ENCODE measurements at places on chromosomes 16 and 17.

GRCh38 chr16:10552998-10553491 lies 27.4 kb downstream of the EMP2 start:
- peaks cover 8% of the 10 kb centered on the region for H3K4me1 ChIP-seq
- DNase-seq: no peak
- H3K27ac ChIP-seq: peak overlapping the region; percentile 84
- peak overlapping the region; percentile 94 for H3K4me3 ChIP-seq

DNA sequence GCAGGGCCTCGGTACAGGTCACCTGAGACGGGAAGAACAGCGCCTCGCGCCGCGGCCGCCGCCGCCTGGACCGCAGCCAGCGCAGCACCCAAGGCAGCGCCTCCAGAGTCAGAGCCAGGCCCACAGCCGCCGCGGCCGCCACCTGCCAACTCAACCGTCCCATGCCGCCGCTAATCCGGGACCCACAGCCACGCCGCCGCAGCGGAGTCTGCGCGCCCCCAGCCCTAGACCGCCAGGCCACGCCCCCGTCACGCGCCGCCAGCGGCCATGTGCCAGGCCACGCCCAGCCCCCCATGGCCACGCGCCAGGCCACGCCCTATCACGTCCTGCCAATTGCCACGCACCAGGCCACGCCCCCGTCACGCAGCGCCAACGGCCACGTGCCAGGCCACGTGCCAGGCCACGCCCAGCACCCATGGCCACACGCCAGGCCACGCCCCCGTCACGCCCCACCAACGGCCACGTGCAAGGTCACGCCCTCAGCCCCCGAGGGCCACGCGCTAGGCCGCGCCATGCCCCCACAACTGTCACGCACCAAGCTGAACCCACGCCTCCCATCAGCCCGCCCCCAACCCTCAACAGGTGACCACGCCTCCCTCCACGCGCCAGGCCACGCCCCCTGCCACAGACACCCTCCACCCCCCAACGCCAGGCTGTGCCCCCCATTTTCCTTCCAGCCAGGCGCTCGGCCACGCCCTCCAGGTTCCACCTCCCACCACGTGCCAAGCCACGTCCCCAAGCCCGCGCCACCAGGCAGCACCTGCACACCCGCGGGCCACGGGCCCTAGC lies at the start of gene PLD6:
Gene PLD6 (minus strand): TSS at position 210 of the 789 bp plus-strand sequence. CDS start 47 bp downstream, at position 163.
- no peaks in the 10 kb centered on the region for H3K27me3 ChIP-seq
- peak within 1 kb of the TSS; percentile 90 for H3K4me3 ChIP-seq
- peak; percentile 95 for DNase-seq
- H3K36me3 ChIP-seq: peaks cover 3% of the 10 kb centered on the region
- H3K4me1 ChIP-seq: peaks cover 24% of the 10 kb centered on the region
- H3K27ac ChIP-seq: peak within 1 kb of the TSS; percentile 95

- no peak for DNase-seq
- H3K4me1 ChIP-seq: peaks cover 2% of the 10 kb centered on the region
- no peak overlapping the region for H3K4me3 ChIP-seq
- H3K27me3 ChIP-seq: peaks cover 10% of the 10 kb centered on the region
- no peaks in the 10 kb centered on the region for H3K36me3 ChIP-seq
- H3K27ac ChIP-seq: no peak overlapping the region
Measured at GRCh38 chr17:44792276-44792675, 33.5 kb downstream of the ADAM11 start.

- H3K27me3 ChIP-seq: peaks cover 68% of the 10 kb centered on the region
- H3K27ac ChIP-seq: no peak overlapping the region
- H3K36me3 ChIP-seq: peaks cover 2% of the 10 kb centered on the region
- no peak for DNase-seq
- H3K4me3 ChIP-seq: no peak overlapping the region
- peaks cover 3% of the 10 kb centered on the region for H3K4me1 ChIP-seq
Measured at GRCh38 chr16:23160574-23160973, 11.3 kb upstream of the USP31 start.

DNA sequence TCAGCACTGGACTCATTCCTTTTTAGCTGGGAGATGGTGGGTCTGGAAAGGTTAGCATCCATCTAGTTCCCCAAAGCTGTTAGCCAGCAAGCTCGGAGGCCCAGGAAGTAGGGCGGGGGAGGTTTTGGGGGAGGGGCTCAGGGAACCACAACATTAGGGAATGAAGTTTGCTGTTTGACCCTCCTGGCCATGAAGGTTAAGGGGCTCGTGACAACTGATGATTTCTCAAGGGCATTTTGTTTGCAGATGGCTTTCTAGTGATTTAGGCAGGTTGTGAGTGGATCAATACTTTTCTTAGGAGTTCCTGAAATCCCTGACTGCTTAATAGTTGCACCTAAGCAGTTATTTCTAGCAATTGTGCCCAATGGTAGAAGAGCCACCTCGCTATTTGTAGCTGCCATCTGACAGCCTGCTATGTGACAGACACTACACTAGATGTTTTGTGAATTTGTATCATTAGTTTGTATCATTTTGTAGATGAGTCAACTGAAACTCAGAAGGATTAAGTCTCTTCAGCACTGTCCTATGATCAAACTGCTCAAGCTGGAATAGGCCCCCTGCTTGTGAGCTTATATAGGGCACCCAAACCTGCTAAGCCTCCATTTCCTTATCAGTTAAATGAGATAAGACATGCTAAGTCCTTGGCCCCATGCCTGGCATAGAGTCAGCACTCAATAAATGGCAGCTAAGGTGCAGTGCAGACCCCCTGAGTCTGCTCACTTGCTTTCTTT lies 146.4 kb downstream of the IRX3 start:
- H3K27me3 ChIP-seq: peaks cover 44% of the 10 kb centered on the region
- H3K4me1 ChIP-seq: no peaks in the 10 kb centered on the region
- H3K4me3 ChIP-seq: no peak overlapping the region
- H3K27ac ChIP-seq: no peak overlapping the region
- H3K36me3 ChIP-seq: peaks cover 5% of the 10 kb centered on the region
- no peak for DNase-seq

DNA sequence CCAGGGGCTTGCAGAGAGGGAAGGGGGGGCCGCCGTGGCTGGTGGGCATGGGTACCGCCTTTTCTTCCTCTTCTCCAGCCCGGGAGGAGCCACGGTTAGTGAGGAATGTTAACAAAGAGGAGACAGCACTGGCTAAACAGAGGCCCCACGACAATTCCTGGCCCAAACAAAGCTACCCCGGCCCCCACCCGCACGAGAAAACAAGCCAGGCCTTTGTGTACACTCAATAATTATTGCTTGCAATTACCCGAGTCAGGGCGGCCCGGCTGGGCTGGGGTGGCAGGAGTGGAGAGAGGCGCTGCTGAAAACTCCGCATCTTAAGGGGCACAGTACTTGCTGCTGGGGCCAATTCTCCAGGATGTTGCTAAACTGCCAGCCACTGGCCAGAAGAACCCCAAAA lies 56.4 kb downstream of the IRX5 start:
- no peak overlapping the region for H3K27ac ChIP-seq
- H3K27me3 ChIP-seq: peaks cover 25% of the 10 kb centered on the region
- peaks cover 4% of the 10 kb centered on the region for H3K4me1 ChIP-seq
- DNase-seq: no peak

GRCh38 chr16:1992704-1993317 lies 3.0 kb downstream of the SYNGR3 start:
- DNase-seq: no peak
- peaks cover 5% of the 10 kb centered on the region for H3K27me3 ChIP-seq
- H3K4me3 ChIP-seq: no peak overlapping the region
- no peaks in the 10 kb centered on the region for H3K36me3 ChIP-seq

DNA sequence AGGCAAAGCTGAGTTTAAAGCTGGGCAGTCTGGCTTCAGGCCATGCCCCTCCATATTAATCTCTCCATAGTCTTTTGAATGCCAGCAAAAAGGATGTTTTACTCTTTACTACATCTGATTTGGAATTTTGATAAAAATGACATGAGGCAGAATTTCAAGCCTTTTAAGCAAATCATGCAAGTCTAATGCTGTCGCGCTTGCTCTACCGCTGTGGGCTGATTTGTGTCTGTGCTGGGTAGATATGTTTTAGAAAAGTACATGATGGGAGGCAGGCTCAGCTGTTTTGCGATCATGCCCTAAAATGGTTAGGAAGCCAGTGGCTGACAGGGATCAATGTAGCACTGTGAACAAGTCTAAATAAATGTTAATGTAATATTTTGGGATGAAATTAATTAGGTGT lies 311.9 kb downstream of the CA10 start:
- H3K27ac ChIP-seq: no peak overlapping the region
- H3K4me1 ChIP-seq: no peaks in the 10 kb centered on the region
- H3K27me3 ChIP-seq: peaks cover 36% of the 10 kb centered on the region
- H3K4me3 ChIP-seq: no peak overlapping the region

DNA sequence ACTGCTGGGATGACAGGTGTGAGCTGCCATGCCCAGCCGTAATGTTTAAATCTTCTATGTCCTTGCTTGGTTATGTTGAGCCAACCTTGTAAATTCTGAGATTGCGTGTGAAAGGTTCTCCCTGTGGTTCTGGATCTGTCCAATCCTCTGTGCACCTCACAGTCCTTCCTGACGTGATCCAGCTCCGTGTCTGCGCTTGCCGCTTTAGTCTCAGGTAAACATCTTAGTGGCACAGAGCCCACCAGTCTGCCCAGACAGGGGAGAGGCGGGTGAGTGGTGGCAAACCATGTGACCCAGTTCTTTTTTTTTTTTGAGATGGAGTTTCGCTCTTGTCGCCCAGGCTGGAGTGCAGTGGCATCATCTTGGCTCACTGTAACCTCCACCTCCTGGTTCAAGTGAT lies 13.9 kb downstream of the SLC25A10 start:
- DNase-seq: no peak
- H3K36me3 ChIP-seq: no peaks in the 10 kb centered on the region
- peaks cover 26% of the 10 kb centered on the region for H3K27me3 ChIP-seq
- no peak overlapping the region for H3K4me3 ChIP-seq
- H3K27ac ChIP-seq: no peak overlapping the region

GRCh38 chr16:49458656-49459445 lies 85.2 kb downstream of the C16orf78 start:
- no peak for DNase-seq
- no peak overlapping the region for H3K4me3 ChIP-seq
- H3K27ac ChIP-seq: no peak overlapping the region
- peaks cover 13% of the 10 kb centered on the region for H3K27me3 ChIP-seq
- no peaks in the 10 kb centered on the region for H3K36me3 ChIP-seq
- H3K4me1 ChIP-seq: peaks cover 15% of the 10 kb centered on the region

GRCh38 chr17:79877041-79877440 lies 37.8 kb upstream of the CBX4 start:
- H3K4me3 ChIP-seq: no peak overlapping the region
- no peak for DNase-seq
- H3K4me1 ChIP-seq: peaks cover 9% of the 10 kb centered on the region
- peaks cover 42% of the 10 kb centered on the region for H3K27me3 ChIP-seq

GRCh38 chr17:4241535-4241934 lies 22.2 kb downstream of the ANKFY1 start:
- H3K36me3 ChIP-seq: peaks cover 11% of the 10 kb centered on the region
- H3K4me3 ChIP-seq: no peak overlapping the region
- no peaks in the 10 kb centered on the region for H3K27me3 ChIP-seq

- DNase-seq: no peak
- H3K4me3 ChIP-seq: no peak overlapping the region
Measured at GRCh38 chr17:42472709-42473521, 14.2 kb downstream of the ATP6V0A1 start.
